ENCODE measurements at places on chromosomes 3 and 15.

- no peak for DNase-seq
Observed at GRCh38 chr15:73812806-73813465, 59.8 kb upstream of the INSYN1 start.

- no peak for DNase-seq
Observed at GRCh38 chr3:51394541-51394940, 3.5 kb downstream of the RBM15B start.

GRCh38 chr15:92343924-92344643 is 49.6 kb upstream of the ST8SIA2 start:
- DNase-seq: no peak

- no peak for DNase-seq
Observed at GRCh38 chr3:5568451-5568850, 380.9 kb downstream of the EDEM1 start.

- DNase-seq: no peak
Observed at GRCh38 chr15:42083605-42083908, 10.8 kb downstream of the PLA2G4D start.

GRCh38 chr3:114108137-114108536 is 51.6 kb downstream of the QTRT2 start:
- no peak for DNase-seq

GRCh38 chr3:72665701-72666446 is 182.4 kb downstream of the SHQ1 start:
- no peak for DNase-seq

DNA sequence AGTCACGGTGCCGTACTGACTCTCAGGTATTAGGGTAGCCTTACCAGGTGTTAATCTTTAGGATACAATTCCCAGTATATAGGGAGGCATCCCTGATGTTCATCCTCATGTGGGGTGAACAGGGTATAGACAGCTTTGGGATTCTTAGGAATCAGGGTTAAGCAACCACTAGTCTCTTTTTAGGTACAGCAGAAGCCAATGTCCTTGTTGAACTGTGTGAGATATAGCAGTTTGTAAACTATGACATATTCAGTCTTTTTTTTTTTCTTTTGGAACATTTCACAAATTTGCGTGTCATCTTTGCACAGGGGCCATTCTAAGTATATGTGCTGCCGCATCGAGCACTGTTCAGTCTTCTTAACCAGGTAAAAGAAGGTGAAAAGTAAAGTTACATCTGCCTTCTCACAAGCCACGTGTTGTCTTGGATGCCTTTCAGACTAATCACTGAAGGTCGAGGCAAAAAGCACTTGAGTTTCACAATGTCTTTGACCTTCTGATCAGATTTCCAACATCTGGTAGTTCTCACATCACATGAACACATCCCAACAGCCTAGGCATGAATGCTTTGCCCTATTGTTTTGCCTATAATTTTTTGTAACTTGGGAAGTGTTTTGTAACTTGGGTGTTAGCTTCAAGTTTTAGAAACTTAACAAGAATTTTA is 17.2 kb downstream of the TSEN2 start:
- no peak for DNase-seq

GRCh38 chr3:107525644-107526305 is 3.0 kb downstream of the BBX start:
- DNase-seq: no peak

GRCh38 chr3:153599685-153600084 is 437.7 kb downstream of the RAP2B start:
- DNase-seq: no peak

GRCh38 chr15:72318408-72318942 is 1.5 kb downstream of the CELF6 start:
- DNase-seq: no peak

DNA sequence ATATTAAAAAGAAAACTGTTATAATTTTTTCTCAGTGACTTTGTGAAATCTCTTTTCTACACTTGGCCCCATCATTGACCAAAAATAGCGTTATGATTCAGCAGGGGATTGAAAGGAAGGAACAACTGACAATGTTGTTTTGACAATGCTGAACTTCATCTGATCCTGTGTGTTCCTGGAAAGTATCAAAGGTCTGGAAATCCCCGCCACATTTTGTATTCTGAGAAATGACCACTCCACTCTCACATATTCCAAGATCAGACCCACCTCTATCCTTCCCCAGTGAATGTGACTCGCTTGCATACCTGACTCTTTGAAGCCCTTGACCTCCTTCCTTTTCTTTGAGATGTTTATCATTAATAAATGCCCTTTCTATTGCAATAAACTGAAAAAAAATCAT is 9.7 kb upstream of the RIOX2 start:
- no peak for DNase-seq

GRCh38 chr15:64046421-64047153 is at the start of gene DAPK2:
TSS of gene DAPK2 (minus strand) at chr15:64046485. CDS start at chr15:64040261, 6,224 bp downstream.
- DNase-seq: peak; percentile 61

DNA sequence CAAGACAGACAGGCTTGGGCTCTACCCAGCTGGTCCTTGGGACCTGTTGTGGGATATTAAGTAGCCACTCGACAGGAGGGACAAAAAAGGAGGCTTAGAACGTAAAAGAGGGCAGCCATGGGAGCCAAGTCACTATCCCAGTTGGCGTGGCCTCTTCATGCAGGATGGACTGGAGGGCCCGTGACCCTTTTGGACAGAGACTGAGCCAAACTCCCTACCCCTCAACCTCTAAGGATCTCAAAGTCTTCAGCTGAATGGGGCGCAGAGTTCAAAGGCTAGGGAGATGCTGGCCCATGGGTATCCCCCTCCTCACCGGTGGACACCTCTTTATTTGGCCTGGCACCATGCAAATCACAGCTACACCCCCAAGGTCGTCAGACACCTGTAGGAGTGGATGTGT is 57.8 kb upstream of the SEC13 start:
- no peak for DNase-seq

- no peak for DNase-seq
Observed at GRCh38 chr3:100865442-100865841, 127.8 kb downstream of the ABI3BP start.

DNA sequence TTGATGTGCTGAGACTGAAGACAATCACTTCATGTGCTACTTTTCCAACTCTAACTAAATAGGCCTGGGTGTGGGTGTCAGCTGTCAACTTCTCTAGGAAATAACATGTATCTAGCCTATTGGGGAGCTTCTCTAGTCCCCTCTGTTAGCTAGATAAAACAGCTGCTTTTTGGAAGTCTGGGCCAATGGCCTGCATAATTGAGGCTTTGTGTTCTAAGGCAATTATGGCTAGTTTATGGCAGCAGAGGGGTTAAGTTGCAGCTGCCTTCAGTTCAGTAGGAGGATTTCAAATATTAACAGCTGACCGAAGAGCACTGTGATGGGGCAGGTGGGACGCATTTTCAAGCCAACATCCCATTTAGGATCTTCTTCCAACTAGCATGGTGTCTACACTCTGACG is 6.4 kb downstream of the COL8A1 start:
- no peak for DNase-seq

- DNase-seq: no peak
Observed at GRCh38 chr3:64291345-64291744, 66.1 kb upstream of the PRICKLE2 start.

GRCh38 chr3:195794708-195795107 is 17.0 kb downstream of the MUC4 start:
- no peak for DNase-seq

DNA sequence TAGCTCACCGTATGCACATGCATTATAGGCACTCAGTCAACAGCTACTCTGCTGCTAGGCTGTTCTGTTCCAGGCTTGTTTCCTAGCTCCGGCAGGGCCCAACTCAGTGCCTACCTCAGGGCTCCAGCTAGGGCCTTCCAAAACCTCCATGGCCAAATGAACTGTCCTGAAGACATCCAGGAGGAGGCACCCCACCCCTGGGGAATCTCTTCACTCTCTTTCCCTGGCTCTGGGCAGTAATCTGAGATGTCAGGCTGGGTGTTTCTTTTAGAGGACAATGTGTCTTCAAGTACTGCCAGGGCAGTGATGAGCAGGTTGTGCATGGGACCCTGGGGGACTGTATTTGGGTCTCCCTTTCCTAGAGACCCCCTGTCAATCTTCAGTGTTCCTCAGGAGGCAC is 38.3 kb upstream of the TPM1 start:
- DNase-seq: no peak

DNA sequence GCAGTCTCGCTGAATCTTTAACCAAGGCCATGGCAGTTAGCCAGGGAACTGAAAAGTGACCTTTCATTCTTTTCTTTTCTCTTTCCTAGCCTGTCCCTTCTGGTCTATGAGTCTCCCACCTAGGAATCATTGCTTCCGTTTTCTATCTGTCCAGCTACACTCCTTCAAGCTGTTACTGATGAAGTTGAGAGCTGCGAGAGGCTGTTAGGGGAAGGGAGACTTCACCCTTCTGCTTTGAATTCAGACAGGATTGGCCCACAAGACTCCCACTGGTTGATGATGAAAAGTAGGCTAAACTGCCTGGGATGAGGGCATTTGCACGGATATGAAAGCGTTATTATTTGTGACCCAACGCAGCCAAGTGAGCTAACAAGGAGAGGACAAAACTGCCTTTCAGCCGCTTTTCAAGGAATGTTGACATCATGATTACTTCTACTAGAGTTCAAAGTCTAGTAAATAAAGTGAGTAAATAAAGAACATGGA is 30.2 kb downstream of the EIF4E3 start:
- DNase-seq: no peak

DNA sequence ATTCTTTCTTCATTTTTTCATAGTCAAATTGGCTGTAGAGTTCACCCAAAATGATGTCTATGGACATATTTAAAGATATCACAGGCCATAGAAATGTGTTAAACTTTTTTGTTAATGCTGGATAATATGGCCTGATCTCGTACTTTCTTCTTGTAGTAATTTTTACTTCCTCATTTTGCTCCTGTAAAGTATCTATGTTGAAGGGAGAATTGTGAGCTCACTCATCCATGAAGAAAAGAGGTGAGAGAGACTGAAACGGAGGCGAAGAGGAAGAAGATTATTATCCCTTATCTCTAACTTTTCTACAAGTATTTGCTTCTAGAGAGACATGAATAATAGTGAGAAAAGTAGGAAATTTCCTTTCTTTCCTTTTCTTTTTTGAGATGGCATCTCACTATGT is 613.8 kb upstream of the TBL1XR1 start:
- no peak for DNase-seq

- DNase-seq: no peak
Observed at GRCh38 chr3:111570404-111571030, 24.6 kb downstream of the ZBED2 start.

GRCh38 chr3:100401674-100402041 is 319 bp downstream of the LNP1 start:
- peak; percentile 24 for DNase-seq

DNA sequence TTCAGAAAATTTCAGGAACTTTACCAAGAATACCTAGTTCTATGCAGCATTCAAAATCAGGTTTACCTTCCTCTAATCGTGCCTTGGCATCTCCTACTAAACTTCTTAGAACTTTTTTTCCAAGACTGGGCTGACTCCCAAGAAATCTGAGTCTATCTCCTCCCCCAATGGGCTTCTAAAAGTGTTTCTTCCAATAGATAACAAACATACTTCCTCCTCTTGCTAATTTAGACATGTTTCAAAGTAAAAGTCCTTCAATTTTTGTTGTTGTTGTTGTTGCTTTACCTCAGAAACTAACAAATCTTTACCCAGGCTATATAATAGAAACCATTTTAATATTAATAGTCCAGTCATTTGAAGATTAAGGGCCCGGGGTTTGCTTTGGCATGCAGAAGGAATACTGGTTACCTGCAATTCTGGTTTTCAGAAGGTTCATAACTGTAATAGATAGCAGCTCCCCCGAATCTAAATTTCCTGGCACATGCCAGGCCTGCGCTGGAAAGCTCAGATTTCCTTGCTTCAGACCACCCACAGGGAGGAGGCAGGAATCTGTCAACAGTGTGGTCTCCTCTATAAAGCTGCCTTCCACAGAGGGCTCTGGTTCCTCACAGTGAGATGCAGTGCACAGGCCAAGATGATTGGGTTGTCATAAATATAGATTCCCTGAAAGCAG is 188.7 kb downstream of the THRB start:
- DNase-seq: no peak

DNA sequence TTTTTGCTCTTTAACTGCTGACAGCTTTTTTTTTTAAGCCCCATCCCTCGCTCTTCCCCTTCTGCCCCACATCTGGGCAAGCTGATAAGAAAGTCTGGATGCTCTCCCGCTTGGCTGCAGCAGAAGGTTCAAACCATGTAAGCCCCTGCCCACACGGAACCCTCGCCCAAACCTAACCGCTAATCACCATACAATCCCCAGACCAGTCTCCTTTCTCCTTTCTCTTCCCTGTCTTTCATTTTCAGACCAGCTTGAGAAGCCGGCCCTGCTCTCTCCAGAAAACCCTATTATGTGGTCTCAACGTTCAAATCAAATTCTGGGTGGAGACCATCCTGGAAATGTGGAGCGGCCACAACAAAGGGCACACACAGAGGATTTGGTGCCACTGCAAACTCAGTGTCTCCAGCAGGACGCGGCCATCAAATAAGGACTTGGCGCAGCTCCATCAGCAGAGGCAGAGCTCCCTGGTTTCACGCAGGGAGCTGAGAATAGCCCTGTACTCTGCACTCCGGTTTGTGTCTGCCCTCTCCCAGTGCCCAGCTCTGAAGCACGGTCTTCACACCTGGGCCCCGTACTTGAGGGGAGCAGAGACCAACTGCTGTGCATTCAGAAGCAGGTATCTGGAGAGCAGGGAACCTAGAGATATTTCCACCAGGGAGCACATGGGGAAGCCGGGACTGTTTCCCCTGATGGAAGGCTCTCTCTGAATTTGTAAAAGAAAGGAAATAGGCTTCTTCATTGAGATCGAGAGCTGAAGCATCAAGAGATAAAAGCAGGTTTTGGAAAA is 92.6 kb downstream of the XXYLT1 start:
- no peak for DNase-seq

GRCh38 chr3:17372362-17373210 is 369.8 kb downstream of the TBC1D5 start:
- no peak for DNase-seq

DNA sequence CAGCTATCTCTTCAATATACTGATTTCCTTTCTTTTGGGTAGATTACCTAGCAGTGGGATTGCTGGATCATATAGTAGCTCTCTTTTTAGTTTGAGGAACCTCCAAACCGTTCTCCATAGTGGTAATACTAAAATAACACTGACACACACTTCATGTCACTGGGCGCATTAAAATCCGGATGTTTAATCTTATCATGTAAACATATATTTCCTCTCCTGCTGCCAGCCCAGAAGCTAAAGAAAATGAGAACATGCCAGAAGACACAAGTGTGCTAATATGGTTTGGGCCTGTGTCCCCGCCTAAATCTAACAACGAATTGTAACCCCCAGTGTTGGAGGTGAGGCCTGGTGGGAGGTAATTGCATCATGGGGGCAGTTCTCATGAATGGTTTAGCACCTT is 23.6 kb upstream of the KCNMB2 start:
- DNase-seq: no peak

GRCh38 chr3:57840473-57840872 is 84.4 kb downstream of the SLMAP start:
- no peak for DNase-seq

GRCh38 chr3:37492468-37492867 is 318.1 kb upstream of the LRRFIP2 start:
- no peak for DNase-seq

Data from stimulated activated CD4-positive, alpha-beta T cell treated with anti-CD3 and anti-CD28 coated beads, Interleukin-15, amount 100 ng/mL, for 1 hour (primary cell).